ENCODE measurements at places on chromosomes 1 and 21.

- DNase-seq = no peak
Measured at GRCh38 chr21:44199448-44199847, 41.3 kb downstream of the ICOSLG start.

DNA sequence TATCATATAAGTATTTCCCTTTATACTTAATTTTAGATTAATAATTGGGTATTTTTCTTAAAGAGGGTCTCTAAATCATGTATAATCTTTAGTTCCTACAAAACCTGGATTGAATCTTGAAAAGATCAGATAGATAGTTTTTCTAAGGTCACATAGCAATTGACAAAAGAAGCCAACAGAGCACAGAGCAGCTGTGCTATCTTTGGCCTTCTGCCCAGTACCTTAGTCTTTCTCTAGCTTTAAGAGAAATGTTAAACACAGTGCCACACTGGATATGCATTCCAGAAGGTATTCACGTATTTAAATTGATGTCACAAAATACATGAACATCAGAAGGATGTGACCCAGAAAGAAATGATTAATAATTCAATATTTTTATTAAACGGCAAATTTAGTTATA is 86.8 kb downstream of the C21orf91 start:
- no peak for DNase-seq

DNA sequence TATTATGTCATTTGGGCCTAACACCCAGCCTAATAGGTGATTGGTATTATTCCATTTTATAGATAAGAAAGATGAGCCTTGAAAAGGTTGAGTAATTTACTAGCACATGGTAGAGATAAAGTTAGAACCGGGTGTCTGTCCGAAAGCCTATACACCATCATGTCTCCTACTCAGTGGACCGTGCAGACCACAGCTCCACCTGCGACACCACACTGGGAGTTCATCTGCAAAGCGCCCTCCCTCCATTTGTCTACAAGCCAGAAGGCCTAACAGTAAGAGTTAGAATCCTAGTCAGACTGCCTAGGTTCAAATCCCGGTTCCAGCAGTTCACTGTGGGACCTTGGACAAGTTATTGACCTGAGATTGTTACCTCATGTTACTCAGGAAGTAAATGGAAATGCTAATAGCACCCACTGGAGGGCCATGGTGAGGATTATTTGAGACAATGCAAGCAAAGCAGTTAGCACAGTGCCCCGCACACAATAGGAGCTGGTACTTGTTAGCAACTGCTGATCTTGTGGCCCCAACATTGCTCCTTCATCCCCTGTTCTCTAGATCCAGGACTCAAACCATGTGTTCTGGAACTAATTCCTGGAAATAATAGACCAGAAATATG is 20.5 kb downstream of the ARMH1 start:
- DNase-seq = no peak

DNA sequence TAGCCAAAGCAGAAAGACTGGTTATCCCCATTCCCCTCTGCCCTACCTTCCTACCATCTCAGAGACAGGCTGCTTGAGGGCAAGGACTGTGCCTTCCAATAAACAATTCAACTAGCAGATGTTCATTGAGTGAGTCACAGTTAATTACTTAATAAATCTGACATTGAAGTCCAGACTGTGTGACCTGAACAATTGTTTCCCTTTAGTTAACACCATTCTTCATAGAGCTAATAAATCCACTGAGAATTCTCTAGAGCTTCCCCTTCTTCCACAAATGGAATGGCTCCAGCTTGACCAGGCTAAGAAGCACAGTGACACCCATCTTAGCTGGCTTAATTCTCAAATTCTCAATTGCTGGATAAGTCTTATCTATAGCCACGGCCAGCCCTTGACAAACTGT is 61.9 kb upstream of the GJA5 start:
- DNase-seq = no peak

DNA sequence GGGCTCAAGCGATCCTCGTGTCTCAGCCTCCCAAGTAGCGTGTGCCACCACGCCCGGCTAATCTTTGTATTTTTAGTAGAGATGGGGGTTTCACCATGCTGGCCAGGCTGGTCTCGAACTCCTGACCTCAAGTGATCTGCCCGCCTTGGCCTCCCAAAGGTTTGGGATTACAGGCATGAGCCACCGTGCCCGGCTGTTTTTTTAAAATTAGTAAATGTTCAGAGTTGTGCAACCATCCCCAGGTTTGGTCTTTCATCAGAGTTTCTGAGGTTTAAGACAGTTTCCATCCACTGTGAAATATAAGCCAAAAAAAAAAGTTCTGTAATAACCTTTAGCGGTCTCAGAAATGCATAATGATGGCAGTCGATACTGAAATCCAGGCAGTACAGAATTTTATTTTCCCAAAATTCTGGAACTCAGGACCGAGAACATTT is 550 bp upstream of the SYT11 start:
- DNase-seq = no peak

GRCh38 chr1:44339731-44340130 is 15.3 kb downstream of the ERI3 start:
- no peak for DNase-seq

DNA sequence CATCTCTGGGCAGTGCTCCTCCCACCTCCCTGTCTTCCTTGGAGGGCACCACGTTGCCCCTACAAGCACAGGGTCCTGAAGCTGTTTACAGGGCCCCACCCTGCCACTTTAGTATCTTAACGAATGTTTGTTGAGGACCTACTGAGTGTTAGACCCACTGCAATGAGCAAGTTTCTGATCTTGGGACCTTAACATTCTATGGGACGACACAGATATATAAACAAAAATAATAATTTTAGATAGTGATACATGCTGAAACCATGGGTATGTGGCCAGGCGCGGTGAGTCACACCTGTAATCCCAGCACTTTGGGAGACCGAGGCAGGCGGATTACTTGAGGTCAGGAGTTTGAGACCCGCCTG is 10.1 kb downstream of the ENTREP3 start:
- DNase-seq = no peak

DNA sequence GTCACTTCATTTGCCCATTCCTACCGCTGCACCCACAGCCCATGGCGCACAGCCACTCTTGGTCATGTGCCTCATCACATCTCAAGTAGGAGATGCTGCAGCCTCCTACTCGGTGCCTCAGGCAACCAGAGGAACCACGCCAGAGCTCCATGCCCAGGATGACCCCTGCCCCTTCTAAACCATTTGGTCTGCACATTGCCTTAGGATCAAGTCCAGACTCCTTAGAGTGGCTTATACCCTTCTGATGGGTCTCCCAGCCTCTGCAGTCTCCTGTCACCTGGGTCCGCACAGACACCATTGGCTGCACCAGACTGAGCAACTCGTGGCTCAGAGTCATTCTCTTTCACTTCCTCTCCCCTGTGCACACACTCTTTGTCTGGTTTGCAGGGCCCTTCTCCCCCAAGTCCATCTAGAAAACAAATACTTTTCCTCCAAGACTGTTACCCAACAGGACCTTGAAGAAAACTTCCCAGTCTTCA is 2.2 kb upstream of the ADORA3 start:
- no peak for DNase-seq

- DNase-seq = no peak
Measured at GRCh38 chr1:101207891-101208290, 28.9 kb upstream of the S1PR1 start.

Data from stimulated activated CD4-positive, alpha-beta T cell treated with anti-CD3 and anti-CD28 coated beads, Interleukin-1b, Interleukin-23, amount 100 ng/mL, for 1 hour (primary cell).